ENCODE measurements at places on chromosomes 13 and 19.

GRCh38 chr13:74145249-74145975, 11.2 kb upstream of the KLF12 start:
- peak; percentile 70 for DNase-seq

DNA sequence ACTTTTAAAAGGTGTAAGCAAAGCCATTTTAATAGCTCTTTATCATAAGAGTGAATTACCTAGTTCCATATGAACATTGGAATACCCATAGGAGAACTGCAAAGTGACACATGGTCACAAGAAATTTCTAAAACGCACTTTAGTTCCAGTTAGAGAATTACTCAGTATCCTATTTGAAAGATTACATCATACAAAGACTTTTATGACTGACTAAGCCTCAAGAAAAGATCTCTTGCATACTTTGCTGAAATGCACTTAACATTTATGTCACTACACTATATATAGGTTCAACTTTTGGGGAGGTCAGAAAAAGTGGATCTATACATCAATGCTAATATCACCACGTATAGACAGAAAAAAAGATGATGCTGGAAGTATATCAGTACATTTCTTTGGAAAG, 7.1 kb downstream of the PCDH9 start:
- no peak for DNase-seq

DNA sequence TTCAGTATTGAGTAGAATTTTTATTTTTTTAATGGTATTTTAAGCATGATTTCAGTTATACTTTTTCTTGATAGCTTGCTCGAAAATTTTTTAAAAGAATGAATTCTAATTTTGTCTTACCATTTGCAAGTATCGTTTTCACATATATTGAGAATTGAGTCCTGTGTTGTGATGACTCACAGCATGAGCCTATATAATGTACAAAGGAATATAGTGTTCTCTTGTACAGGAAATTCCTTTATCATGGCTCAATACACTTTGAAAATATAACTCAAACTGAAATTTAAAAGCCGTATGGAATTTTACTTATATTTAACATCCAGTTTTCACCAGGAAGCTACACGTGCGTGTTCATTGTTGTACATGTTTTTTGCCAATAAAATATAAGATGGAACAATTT, 161.1 kb upstream of the TMTC4 start:
- no peak for DNase-seq

- no peak for DNase-seq
These were observed 2.0 kb downstream of the ELF1 start for GRCh38 chr13:41017159-41017558.

DNA sequence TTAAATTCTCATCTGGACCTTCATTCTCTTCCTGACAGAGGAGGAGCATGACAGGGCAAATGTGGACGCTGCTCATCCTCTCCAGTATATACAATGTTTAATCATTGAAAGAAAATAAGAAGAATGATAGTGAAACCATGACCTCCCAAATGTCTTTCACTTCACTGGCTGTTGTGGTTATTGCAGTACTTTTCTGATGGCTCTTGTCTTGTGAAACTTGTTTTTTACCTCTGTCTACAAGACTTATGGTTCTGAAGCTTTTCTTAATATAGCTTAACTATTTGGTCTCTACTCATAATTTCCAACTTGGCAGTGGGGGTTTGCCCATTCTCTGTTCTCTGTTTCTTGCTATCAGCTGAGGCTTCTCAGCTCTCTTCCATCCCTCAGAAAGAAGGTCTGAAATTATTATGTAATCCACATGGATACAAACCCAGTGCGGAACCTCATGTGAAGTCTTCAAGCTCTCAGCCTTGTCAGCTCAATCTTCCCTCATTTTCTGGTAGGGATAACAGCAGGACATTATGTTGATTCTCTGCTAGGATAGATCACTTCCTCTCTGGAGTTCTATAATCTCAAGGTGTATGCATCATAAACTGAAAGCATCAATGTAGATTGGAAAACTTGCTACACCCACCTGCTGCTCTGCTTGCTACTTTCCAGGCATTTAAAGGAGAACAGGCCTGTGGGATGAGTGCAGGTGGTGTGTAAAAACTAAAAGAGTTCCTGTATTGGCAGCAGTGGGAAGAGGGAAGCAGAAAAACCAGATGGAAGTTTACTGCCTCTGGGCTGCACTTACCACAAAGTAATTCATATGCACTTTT, 250.3 kb upstream of the HTR2A start:
- DNase-seq = no peak

DNA sequence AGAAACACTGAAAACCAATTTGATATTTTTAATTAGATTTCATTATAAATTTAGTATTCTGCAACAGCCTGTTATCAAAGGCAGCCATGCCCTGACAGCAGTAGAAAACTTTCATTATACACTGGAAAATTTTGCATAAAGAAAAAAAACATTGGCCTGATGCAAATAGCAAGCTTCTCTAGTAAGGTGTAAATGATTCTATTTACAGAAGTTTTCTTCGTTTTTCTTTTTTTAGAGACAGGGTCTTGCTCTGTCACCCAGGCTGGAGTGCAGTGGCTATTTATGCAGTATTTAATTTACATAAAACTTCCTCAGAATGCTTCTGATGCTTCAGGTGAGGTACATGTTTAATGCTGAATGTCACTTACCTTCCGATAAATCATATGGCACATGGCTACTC, 67.0 kb downstream of the ABCC4 start:
- no peak for DNase-seq

- DNase-seq = no peak
These were observed 15.8 kb downstream of the ARRDC2 start for GRCh38 chr19:18023622-18024251.

DNA sequence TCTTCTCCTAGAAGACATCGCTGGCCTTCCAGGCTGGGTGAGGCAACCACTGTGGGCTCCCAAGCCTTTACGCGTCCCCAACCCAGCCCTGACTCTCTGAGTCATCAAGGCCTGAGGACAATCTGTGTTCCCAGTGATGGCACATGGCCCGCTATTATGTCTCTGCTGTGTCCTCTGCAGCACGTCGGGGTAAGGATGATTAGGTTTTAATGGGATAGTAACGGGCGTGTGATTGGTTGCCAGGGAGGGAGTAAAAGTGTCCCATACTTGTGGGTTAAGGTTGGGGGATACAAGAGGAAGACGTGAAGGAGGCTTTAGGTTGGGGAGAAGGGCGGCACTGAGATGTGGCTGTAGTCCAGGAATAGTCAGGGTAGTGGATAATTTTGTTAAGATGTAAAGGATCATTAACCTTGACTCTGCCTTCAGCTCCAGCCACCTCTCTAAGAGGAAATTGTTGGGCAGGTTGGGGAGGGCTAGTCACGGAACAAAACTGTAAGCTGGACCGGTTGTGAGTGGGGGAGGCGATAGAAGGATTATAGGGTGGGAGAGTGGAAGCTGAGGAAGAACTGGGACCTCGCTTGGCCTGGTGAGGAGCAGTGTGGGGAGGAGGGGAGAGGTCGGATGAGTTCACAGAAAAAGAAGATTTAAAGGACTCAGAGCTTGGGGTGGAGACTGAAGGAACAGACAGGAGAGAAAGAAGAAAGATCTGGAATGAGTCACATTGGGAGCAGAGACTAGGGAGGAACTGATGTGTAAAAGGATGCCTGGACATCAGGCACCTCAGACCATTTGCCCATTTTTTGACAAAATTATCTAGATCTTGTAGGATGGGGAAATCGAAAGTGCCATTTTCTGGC, 27.9 kb upstream of the IGFL1 start:
- no peak for DNase-seq

DNA sequence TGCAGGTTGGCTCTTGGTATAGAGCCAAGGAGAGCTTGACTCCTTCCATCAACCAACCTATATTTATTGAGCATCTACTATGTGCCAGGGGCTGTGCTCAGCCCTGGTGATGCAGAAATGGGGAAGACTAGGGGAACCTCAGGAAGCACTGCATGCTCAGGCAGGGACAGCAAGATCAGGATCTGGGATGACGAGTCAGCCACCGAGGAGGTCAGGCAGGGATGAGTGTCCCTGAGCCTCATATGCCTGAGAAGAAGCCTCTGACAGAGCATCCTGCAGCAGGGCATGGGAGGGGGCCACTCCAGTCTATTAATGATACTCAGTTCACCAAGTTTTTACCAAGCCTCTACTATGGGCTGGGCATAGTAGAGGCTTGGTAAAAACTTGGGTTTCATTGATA, 158.1 kb downstream of the KATNAL1 start:
- no peak for DNase-seq

- DNase-seq = peak; percentile 83
These were observed 1.6 kb downstream of the RASIP1 start for GRCh38 chr19:48738557-48739403.

DNA sequence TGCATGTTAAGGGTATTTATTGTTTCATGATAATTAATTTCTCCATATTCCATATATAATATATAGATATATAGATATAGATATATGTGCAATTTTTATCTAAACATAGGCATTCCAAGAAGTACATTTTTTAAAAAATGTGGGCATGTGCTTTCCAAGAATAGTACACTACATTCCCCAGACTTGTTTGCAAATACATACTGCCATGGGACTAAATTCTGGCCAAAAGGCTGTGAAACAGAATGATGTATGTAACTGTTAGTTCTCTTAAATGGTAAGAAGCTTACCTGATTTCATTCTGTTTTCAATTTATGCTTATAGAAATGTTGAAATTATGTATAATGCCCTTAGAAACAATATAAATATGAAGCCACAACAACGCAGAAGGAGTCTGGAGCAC, 503.2 kb upstream of the SPRY2 start:
- DNase-seq = no peak

DNA sequence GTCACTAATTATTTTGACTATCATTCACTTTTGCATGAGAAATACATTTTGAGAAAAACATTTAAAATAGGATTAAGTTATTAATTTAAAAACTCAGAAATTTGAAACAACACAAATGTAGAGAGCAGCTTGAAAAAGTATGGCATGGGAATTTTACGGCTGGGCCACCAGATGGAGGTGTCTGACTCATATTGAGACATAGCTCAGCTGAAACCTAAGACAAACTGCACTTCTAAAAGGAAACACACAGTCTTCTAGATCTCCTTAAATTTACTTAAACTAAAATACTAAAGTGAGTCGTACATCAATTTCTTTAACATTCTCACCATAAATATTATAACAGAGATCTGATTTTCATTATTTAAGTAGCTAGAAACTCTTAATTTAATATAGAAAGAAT, 41.9 kb upstream of the POSTN start:
- peak; percentile 27 for DNase-seq

DNA sequence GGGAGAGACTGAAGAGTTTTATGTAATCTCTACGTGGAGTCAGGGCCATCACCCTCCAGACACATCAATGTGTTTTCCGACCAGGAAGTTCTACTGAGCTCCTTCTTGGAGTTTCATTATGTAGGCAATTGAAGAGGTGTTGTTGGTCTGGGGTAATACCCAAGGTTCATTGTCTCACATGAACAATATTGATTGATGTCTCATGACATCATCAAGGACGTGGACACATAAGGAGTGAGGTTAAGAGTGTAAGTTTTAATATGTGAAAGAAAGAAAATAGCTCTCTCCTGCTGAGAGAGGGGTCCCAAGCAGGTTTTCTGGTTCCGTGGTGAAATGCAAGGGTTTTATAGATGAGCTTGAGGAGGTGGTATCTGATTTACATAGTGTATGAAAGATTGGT, 280.7 kb upstream of the MIR17HG start:
- no peak for DNase-seq

DNA sequence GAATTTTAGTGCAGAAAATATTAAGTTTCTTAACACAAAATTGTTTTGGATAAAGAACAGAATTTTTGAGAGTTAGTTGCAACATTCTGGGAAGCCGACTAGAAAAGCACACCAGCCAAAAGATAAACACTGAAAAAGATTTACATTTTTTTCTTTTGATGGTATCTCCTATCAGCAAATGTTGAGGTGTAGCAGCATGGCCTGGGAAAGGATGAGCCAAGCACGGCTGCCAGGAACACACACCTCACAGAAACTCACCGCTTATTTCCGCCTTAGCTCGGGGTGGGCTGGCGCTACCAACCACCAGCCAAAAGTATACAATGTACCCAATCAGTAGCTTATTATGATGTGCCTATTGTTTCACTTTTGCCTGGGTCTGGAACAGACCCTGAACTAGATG, 134.7 kb downstream of the MIPEP start:
- DNase-seq = no peak

DNA sequence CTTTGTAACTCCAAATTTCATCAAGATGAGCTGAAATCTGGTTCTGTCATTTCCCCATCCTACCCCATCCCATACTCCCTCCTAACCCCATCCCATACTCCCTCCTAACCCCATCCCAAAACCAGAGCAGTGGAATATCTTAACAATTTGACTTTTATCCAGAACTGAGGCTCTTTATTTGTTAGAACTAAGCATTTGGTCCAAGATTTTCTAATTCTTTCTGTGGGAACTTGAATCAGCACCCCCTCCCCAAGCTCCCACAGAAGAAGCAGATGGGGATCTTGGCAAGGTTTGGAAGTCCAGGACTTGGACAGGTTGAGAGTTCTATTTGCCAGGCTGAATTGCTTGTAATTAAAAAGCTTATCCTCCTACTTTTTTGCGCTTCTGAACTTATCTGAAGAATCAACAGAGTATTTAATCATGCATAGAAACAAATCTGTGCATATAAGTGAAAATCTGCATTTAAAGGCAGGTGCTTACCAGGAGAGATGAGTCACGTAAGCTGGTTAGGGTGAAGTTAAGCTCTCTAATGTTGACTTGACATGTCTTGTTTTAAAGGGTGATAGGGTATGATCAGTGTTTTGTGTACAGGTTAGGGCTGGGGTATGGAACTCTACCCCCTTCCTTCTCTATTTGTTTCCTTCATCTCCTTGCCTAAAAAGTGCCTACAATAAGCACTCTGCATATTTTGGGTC, 111.1 kb downstream of the COG6 start:
- no peak for DNase-seq
